ENCODE measurements at places on chromosomes 2 and 18. TPM values are rescaled to one million over a fixed set of nuclear protein-coding genes. Genes with fewer than 3 reads are reported as not detected.
A peak's percentile ranks its signal among the peaks of the same experiment; 100 is the strongest.

- DNase-seq, result no peak
Observed at GRCh38 chr18:21550510-21550970, 50.0 kb downstream of the ESCO1 start.

GRCh38 chr2:185404578-185404977 is 334.0 kb upstream of the FSIP2 start:
- DNase-seq, result no peak

DNA sequence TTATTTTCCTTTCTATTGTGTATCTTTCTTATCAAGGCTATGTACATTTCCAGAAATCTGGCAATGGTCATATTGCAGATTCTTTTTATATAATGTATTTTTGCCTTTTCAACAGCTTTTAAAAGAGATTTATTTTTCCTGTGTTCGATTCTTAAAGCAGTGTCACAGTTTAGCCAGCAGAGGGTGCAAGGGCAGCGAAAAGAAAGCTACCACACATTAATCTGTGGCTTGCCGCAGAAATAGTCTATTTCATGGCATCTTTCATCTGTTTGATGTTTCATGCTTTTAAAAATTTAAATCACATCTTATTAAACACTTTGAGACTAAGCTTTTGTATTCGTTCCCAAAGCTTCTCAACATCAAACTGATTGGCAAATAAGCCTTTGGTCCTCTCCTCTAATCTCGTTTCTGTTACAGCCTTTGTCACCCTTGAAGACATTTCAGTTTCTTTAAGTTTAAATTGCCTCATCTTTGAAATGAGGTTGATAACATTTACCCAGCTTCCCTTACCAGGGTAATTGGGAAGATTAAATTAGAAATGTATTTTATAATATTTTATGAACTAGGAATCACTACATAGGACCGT is 73.3 kb downstream of the PIK3C3 start:
- DNase-seq, result no peak

GRCh38 chr2:222842491-222843174 is 18.2 kb upstream of the ACSL3 start:
- no peak for DNase-seq

DNA sequence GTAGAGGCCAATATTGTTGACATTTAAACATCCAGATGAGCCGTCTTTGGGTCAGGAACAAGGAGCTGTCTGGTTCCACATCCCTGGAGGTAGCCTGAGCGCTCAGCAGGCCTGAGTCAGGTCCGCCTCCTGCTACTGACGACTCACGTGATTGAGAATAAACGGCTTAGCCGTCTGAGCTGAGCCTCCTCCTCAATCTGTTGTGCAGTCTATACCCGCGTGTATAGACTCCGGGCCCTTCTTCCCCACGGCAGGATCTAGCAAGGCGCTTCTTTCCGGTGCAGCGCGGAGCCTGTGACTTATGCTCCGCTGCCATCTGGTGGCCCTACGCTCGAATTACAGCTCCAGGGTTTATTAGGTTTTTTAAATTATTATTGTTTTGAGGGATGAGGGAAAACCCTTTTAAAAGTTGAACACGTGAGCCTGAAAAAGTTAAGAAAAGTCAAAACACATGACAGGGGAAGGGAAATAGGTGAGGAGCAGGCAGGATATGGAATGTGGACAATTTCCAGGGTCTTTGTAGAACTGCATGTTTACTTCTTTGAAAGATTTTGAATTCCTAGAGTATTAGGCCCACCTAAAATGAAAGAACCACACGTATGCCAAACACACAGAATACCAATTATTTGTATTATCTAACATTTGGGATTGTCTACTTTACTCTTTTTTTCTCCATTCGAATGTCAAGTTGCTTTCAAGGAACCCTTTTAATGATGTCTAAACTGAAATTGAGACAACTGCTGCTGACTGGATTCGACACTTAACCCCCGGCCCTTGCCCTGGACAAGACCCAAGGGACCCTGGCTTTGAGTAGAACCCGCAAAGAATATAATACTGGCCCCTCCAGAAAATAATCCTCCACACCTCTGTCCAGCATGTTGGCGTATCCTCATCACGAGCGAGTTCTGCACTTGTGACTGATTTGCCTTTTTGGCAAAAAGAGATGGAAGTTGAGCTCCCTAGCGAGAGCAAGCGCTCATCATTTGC is 112.4 kb upstream of the ZNF236 start:
- DNase-seq, result no peak

DNA sequence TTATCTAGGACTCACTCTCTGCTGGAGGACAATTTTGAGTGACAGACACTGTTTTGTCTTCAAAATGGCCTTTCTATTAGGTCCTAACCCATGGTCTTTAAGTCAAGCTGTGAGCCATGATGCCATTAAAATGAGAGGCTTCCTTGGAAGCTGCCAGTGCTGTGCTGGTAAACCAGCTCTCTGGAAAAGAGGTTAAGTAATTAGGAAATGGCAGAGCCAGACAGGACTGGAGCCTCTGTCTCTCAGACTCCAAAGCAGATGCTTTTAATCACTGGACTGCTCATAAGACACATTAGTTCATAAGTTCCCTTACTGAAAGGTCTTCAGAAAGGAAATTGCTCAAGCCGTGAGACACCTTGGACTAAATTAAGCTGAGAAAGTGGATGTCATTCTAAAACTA is 25.8 kb upstream of the LHCGR start:
- no peak for DNase-seq

DNA sequence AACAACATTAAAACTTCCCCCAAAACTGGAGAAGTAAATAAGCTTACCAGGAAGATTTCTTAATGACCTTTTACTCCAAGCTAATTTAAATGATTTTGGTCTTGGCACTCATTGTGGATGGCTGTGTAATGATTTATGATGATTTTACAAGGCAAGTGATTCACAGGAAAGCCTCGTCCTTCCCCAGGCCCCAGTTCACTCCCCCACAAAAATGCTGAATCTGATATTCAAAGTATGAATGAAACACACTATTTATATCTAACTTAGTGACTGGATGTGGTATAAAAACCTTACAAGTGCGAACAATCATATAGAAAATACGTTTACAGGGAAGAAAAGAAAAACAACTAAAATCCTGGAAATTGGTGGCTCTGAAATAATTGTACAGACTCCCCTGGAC is 49.8 kb downstream of the ZNF516 start:
- peak; percentile 40 for DNase-seq

GRCh38 chr2:241563981-241564595 is 5.5 kb downstream of the BOK start:
- DNase-seq, result no peak

GRCh38 chr18:78857314-78858150 is 122.1 kb upstream of the SALL3 start:
- no peak for DNase-seq

- no peak for DNase-seq
Observed at GRCh38 chr2:16228471-16228870, 288.1 kb downstream of the MYCN start.

- no peak for DNase-seq
Observed at GRCh38 chr2:182015334-182016109, 29.9 kb downstream of the PPP1R1C start.

- no peak for DNase-seq
Observed at GRCh38 chr2:9212661-9213411, 6.2 kb downstream of the ASAP2 start.

- DNase-seq, result no peak
Observed at GRCh38 chr2:232689152-232689910, 7.8 kb upstream of the GIGYF2 start.

NT5C1B gene
- total RNA-seq, result not detected

SH2D6 gene
- total RNA-seq, result not detected

KCNG3 gene
- not detected for total RNA-seq

RESP18 gene
- not detected for total RNA-seq

SLC14A1 gene
- total RNA-seq, result not detected

PLB1 gene
- 1.2 TPM for total RNA-seq

POTEC gene
- total RNA-seq, result not detected

KIAA2012 gene
- not detected for total RNA-seq

Measured in epithelial cell of proximal tubule (primary cell).